ENCODE measurements at places on chromosomes 4 and X.
A peak's percentile ranks its signal among the peaks of the same experiment; 100 is the strongest.

DNA sequence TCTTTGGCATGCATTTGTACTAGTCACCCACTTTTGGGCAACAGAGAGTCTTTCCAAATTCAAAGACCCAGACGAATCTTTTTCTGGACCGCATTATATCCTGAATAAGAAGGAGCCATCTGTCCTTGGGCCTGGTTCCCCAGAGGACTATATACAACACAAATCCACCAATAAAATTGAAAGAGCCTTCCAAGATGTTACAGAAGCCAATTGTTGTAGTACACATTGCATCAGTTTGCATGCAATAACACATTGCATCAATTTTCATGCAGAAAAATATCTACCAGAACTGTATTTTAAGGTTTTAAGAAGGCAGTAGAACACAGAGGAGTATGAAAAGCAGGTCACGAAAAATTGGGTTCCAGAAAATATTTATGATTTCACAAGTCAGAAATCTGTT, 203.2 kb downstream of the HTR2C start:
- DNase-seq = no peak

DNA sequence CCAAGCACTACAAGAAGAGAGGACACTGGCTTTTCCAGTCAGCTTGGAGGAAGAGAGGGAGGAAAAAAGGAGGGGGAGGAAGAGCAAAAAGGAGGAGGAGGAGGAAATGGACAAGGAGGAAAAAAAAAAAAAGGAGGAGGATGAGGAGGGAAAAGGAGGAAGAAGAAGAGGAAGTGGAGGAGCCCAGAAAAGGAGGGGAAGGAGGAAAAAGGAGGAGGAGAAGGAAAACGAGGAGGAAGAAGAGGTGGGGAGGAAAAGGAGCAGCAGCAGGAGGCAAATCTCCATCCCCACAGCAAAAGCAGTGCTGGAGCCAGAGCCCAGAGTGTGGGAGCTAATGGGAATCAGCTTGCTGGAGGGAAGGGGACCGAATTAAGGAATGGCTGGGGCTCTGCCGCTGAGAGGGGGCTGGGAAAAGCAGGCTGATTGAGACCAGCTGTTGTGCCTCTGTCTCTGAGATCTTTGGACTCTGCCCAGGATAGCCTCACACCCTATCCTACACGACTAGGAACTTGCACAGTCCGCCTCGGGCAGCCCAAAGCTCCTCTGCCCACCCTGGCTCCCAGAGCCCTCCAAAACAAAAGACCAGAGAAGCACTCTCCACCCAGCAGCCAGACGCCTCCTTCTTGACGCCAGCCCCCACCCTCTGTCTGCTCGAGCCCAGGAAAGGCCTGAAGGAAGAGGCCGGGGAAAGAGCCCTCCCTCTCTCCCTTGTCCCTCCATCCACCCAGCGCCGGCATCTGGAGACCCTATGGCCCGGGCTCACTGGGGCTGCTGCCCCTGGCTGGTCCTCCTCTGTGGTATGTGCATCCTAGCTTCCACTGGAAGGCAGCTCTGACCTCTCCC, at the start of gene XPNPEP2:
Gene XPNPEP2, plus strand, starts transcription at position 514 of the 843 bp plus-strand sequence. Its CDS starts 235 bp downstream, at position 749.
- no peak for DNase-seq

DNA sequence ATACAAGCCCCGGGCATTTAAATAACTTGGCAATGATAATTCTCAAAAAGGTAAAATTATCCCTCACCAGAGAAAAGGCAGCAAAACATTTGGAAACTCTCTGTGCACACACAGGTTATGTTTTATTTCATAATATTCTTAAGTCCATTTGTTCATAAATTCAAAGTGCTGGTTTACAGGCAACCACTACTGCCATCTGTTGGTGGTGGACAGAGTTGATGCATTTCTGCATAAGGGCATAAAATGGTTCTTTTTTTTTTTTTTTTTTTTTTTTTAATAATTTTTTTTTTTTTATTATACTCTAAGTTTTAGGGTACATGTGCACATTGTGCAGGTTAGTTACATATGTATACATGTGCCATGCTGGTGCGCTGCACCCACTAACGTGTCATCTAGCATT, 31.5 kb upstream of the IL21 start:
- DNase-seq = no peak

DNA sequence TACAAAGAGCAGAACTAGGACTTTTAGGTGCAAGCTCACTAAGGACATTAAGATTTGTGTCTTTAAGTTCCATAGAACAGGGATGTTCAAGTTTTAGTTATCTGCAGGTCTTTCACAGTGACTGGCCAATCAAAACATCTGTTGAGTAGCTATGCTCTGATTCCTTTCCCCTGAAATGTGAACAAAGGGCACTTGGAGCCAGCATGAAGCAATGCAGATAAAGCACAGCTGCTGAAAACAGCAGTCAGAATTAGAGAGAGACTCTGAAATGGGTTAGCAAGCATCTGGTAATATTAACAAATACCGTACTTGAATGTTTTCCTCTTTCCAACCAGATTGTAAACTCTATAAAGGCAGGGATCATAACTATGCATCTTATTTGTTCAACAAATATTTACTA, 276.9 kb downstream of the RAB28 start:
- DNase-seq = no peak

DNA sequence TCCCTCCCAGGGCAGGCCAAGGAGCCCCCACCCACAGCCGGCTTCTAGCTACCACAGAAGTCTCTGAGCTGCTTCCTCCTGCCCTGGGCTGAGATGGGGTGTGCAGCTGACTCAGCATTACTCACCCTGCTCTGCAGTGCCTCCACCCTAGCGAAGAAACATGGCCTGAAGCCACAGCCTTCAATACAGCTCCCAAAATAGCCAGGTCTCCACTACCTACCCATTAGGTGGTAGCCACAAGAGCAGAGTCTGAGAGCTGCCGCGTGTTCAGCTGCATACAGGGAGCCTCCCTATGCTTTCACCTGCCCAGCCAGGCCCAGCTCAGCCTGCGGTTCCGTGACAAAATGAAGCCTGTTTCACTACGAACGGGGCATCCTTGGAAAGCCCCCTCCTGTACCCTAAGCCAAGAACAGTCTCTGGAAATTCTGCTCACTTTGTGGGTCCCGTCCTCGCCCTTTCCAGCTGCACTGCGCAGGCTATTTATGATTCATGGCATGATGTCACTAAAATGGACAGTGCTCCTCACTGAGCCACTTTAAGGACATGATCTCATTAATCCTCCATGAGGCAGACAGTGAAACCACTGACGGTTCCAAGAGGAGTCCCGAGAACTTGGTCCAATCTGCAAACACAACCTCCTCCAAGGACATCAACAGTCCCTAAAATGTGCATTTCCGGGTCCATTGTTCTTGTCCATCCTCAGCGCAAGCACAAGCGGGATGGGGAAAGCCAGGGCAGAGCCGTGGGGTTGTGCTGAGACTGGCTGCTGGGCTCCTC, 20.2 kb downstream of the WDR1 start:
- no peak for DNase-seq

DNA sequence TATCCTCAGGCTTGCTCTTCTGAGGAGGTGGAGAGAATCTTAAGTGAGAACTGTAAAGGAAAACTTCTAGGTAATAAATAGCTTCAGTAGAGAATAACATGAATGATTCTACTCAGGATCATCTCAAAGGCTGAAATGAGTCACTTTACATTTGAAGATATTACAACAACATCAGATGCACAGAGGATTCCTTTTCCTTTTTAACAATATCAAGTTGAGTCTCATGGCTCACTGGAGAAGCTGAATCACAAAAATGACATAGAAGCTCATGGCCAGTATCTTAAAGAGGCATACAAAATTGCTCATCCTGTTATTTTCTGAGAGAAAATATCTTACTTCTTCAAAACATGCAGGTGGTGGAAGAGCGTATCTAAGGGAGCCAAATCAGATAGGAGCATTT, 72.5 kb upstream of the EMCN start:
- no peak for DNase-seq

DNA sequence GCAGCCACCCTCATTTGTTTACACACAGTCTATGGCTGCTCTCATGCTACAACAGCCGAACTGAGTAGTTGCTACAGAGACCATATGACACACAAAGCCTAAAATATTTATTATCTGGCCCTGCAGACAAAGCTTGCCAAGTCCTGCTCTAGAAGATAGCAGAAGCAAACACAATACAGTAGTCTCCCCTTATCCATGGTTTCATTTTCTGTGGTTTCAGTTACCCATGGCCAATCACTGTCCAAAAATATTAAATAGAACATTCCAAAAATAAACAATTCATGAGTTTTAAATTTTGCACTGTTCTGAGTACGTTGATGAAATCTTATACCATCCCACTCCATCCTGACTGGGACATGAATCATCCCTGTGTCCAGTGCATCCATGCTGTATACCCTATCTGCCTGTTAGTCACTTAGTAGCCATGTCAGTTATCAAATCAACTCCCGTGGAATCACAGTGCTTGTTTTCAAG, 40.2 kb upstream of the ZNF81 start:
- DNase-seq = no peak

DNA sequence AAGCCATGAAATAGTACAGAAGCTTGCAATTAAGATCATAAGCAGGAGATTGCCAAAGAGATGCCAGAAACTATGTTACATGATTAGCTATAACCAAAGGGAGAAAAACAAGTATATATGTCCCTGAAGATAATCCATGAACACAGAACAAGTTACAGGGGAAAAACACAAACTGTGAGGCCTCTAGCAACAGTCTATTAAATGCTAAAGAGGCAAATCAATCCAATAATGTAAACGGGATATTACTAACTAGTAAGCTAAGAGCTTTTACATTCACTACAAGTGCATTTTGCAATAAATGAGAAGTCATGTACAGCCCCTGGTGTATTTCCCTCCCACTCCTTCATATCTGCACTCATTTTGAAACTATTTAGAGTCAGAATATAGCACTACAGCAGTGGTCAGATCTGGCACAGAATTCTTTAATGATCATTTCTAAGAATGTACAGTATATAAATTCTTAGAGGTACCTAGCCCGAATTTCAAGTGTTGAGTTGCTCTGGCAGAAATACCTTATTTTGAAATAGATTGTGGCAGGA, 449.8 kb upstream of the SMIM31 start:
- no peak for DNase-seq

DNA sequence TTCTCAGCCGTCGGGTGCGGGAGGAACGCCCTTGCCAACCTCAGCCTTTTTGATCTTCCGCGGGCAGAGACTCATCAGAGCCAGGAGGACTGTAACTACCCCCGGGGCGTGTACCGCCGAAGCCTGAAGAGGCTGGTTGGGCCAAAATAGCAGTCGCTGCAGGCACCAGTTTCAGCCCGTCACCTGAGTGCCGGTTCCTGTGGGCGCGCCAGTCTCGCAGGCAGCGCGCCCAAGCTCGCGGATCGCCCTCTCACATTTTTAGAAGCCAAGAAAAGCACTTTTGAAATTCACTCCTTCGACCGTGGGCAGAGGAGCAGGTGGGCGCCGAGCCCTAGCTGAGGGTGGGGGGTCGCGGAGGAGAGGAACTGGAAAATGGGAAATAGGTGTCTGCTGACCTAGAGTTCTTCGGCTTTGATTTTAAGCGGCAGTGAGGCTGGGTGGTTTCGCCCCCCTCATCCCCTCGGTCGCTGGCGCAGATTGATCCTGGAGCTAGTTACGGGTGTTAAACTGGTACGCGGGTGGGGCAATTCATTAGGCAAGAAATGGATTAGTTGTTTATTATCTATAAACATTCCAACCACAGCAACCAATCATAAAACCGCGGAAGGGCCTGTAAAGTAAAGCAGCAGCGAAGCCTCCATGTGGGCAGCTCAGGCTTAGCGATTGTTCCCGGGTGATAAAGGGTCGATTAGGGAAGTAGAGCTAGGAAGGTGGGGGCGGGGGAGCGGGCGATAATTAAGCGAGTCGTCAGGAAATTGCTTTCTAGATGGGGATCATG, 69.2 kb downstream of the FBXO8 start:
- no peak for DNase-seq

GRCh38 chr4:159103384-159103990, 608 bp downstream of the RAPGEF2 start:
- no peak for DNase-seq

DNA sequence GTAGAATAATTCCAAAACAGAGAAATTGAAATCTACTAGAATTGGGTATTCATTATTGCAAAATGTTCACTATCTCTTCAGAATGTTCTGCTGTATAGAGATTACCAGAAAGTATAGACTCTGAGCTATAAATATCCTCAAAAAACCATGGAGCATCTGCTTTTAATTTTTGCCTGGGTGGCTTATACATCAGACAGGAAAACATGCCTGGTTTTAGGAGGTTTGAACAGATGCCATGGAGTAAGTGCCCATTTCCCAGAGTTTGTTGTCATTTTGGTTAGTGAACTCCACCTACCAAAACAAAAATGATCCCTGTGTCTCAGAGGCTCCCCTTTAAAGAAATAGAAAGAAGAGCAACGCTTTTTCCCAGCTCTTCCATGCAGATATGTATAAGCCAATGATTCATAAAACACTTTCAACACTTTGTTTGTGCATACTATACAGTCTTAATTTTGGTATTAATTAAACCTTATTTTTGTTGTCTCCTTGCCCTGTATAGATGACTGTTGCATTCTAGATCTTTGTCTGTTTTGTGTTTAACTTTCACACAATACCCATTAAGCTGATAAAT, 68.7 kb downstream of the MEPE start:
- no peak for DNase-seq

DNA sequence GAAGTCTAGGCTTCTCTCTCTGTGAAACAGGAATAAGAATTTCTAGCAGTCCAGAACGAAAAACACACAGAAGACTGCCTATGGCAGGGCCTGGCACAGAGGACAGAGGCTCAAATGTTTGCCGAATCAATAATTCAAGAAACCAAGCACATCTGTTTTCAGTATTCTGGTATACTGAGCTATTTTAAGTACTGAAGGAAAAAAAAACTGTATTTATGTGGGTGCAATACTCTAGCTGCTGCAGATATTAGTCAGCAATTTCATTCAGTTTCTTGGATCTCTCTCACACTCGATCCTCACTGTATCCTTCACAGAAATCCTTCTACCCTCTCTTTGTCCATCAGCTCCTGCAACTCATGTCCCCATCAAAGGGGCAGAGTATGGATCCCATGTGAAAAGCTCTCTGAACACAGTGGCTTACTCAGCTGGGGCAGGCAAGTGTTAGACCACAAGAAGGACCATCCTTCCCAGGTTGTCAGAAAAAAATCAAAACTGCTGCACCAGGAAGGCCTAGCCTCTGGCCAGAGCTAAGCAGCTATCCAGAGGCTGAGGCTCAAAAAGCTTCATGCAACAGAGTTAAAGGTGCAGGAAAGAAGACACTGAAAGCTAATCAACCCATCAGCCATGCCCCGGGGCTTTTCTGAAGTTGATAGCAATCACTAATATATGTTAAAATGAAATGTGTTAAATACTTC, 9.1 kb upstream of the USO1 start:
- no peak for DNase-seq

- no peak for DNase-seq
Measured at GRCh38 chr4:4260185-4260751, 12.2 kb upstream of the TMEM128 start.

- DNase-seq = peak; percentile 46
Measured at GRCh38 chr4:25367004-25367621, 9.9 kb upstream of the ANAPC4 start.

DNA sequence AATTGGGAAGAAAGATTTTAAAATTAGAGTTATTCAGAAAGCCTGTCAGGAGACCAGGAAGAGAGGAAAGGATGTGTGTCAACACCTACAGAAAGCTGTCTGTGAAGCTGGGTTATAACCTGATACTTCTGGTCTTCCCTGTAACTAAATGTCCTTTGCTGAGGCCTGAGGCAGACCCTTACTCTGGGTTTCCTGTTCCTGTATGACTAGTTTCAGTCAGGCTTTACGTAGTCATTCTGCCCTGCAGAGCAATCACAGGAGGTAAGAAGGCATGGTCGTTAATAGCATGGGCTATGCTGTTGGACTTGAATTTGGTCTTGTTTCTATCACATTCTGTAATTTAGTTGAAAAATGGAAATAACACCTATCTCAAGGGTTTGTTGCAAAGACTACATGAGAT, 110.5 kb upstream of the IGFBP7 start:
- no peak for DNase-seq

- DNase-seq = no peak
Measured at GRCh38 chr4:168886351-168886750, 123.7 kb downstream of the CBR4 start.

Measured in NCI-H187 (cell line).